ENCODE measurements at places on chromosomes 3 and 15.

DNA sequence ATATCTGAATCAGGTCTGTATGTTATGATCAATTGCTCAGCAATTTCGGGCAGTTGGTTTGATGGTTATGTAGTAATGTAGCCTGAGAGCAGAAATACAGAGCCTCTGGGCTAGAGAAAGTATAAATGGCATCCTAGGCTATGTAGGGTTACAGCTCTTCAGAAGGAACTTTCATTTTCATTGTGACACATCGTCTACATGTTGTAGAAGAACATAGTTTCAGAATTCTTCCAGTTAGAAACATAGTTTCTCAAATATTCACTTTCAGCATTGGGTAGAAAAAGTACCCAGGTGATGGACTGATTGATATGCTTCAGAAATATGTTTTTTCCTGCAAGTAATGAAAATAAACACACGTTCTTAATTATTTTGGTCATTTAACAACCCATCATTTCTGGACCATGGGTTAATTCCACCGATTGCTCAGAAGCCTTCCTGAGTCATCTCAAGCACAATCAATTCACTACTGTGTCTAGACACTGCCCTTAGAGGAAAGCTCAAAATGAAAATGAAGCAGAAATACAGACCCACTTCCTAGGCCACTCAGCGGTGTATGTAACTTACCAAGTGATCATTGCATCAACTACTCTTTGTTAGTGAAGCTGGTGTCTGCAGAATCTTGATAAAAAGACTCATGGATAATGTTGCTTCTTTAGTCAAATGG is 88.8 kb upstream of the TSEN2 start:
- no peak for DNase-seq

DNA sequence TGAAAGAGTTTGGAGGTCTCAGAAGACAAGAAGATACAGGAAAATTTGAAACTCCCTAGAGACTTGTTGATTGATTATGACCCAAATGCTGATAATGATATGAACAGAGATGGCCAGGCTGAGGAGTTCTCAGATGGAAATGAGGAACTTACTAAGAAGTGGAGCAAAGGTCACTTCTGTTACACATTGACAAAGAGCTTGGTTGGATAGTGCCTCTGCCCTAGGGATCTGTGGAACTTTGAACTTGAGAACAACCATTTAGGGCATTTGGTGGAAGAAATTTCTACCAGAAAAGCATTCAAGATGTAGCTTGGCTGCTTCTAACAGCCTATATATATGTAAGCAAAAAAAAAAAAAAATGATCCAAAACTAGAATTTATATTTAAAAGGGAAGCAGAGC is 48.9 kb upstream of the NAALADL2 start:
- DNase-seq = peak; percentile 1

GRCh38 chr15:51342227-51342999 is 958 bp downstream of the GLDN start:
- DNase-seq = no peak

GRCh38 chr15:81495780-81496467 is 121.9 kb upstream of the TMC3 start:
- DNase-seq = no peak

DNA sequence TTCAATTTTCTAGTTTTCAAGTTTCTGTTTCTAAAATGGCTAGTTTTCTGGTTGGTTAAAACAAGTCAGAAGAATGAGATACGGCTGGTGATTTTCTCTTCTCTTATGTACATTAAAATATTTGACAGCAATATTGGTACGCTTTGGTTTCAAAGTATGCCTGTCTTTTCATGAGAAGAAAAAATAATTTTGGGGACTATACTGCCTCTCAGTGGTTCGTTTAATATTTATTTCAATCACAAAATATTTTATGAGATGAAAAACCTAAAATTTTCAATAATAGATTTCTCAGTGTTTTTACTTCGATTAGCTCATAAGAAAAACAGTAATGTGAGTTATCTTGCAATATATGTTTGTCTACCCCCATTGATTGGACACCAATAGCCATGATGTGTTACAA is 72.8 kb upstream of the AADACL2 start:
- peak; percentile 46 for DNase-seq

DNA sequence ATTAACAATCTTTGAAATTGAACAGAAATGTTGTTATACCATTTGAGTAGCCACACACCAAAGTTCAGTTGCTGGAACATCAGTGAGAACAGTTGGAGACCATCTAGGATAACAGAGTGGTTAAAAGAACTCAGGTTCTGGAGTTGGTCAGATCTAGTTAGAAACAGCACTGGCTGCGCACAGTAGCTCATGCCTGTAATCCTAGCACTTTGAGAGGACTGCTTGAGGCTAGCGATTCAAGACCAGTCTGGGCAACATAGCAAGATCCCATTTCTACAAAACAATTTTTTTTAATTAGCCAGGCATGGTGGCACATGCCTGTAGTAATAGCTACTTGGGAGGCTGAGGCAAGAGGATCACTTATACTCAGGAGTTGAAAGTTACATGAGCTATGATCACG is 7.6 kb upstream of the PKM start:
- no peak for DNase-seq

DNA sequence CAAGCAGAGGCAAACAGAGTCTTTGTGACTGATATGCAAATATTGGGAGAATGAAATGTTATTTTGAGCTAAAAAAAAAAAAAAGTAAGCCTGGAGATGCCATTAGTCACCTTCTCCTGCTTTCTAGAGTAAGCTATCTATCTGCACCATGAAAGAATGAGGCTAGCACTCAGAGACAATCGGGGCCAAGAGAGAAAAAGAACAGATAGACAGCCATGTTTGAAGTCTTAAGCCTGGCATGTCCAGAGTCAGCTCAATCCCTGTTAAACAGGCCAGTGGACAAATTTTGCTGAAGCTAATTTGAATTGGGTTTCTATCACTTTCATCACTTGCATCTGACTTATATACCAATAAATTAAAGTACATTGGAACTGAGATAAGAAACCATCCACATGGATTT is 204.4 kb downstream of the SLC9A9 start:
- no peak for DNase-seq

GRCh38 chr15:27499191-27499590 is 528.2 kb downstream of the GABRG3 start:
- no peak for DNase-seq

DNA sequence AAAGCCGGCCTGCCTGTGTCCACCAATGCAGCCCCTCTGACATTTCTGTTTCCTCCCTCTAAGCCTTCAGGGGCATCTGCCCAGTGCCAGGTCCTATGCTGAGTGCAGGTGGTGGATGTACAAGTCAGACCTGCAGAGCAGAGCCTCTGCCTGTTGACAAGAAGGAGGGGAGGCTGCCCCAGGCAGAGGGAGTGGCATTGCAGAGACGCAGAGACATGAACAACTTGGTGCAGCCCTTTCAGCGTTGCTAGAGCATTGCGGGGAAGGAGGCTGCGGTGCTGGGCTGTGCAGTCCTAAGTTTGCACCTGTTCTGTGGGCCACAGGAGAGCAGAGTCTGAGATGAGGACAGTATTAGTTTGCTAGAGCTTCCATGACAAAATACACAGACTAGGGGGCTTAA is 65.2 kb downstream of the LSM3 start:
- no peak for DNase-seq

DNA sequence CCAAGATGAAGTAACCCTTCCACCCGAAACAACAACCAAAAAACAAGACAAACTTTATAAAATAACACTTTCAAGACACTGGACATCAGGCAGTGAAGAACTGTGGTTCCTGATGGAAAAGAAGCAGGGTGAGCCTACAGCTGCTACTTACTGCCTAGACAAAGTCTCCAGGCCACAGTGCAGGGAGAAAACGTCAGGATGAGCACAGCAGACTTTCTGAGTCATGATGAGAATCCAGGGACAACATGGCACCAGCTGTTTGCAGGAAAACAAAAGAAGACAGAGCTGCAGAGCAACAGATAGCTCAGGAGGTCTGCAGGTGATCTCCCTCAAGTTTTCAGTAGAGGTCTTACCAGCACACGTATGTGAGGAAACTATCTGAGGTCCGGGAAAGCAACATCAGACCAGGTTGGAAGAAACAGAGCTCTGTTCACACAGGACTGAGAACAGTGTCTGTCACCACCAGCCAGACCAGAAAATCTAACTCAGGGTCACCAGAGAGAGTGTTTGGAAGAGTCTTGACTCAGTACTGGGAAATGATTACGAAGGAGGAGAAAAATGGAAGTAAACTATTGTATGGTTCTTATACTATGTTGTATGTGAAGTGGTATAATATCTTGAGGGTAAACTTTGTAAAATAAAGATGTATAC is 108.9 kb downstream of the ANO10 start:
- DNase-seq = no peak

DNA sequence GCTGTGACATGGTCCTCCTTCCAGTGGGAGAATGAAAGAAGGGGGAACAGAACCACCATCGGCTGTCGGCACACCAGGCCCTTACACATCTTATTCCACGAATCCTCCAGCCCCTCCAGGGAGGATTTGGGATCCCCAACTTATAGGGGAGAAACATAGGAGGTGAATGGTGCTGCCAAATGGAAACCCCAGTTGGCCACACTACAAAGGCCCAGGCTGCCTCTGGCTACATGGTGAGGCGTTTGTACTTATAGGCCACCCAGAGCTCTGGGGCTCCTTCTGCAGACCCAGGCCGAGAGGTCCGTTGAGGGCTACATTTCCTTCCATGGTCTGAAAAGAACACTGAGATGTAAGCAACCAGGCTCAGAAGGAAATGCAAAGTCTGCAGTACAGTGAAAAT is 12.0 kb downstream of the AMOTL2 start:
- no peak for DNase-seq

- no peak for DNase-seq
Observed at GRCh38 chr3:167814441-167814951, 79.0 kb downstream of the SERPINI1 start.

- no peak for DNase-seq
Observed at GRCh38 chr3:31406896-31407295, 125.8 kb upstream of the STT3B start.

DNA sequence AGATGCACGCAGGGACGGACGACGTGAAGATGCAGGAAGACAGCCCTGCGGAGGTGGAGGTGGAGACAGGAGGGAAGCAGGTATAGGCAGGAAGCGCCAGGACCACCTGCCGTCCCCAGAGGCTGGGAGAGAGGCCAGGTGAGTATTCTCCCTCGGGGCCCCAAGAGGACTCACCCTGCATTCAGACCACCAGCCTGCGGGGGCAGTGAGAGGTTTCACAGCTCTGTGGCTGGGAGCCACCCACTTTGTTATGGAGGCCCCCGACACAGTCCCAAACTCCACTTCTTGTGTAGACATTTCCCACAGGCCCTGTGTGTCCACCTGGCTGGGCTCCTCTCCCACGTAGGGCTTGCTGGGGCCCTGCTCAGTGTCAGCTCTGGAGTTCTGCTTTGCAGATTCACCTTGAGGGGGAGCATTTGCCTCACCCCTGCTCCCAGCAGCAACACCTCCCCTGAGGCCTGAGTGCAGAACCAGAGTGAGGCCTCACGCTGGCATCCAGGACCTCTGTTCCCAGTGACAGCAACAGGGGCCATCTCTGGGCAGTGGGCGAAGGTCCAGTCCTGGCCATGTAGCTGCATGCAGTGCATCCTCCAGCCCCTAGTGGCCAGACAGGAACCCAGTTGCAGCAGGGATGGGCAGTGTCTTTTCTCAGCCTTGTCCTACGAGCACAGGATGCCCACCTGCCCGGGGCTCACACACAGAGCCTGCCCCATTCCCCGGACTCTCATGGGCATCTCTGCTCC is 119.4 kb upstream of the IQSEC1 start:
- no peak for DNase-seq

- DNase-seq = no peak
Observed at GRCh38 chr3:55322638-55323037, 164.5 kb downstream of the WNT5A start.

DNA sequence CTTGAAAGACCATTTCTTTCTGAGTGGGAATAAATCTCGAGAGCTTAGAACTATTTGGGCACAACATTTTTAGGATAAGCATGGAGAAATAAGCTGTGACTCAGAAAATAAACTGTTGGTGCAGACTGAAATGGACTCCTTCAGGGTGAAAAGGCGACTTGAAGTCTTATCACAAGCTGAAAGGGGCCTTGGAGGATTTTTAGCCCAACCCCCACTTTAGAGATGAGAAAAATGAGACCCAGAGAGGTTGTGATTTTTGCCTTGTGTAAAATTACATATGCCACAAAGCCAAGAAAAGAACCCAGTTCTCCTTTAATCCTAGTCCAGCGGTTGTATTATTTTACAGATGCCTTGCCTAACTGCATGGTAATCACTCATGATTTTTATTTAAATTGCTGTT is 1.5 kb downstream of the ATP1B3 start:
- DNase-seq = no peak

DNA sequence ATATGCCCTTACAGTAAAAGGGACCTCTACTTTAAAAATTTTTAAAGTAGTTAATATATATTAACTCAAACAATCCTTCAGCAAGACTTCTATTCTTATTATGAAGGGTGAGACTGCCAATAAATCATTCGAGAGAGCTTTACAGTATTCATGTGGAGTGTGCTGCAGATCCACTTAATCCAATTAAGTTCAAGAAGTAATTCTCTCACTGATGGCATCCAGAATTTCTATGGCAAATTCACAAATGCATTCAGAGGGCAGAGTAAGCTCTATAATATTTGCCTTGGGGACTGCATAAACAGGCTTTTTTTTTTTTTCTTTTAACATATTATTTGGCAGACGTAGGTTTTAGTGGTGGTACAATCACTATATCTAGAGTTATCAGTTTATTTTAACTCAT is 692.0 kb downstream of the NLGN1 start:
- no peak for DNase-seq

GRCh38 chr15:76932135-76932966 is 802 bp downstream of the RCN2 start:
- DNase-seq = peak; percentile 57

DNA sequence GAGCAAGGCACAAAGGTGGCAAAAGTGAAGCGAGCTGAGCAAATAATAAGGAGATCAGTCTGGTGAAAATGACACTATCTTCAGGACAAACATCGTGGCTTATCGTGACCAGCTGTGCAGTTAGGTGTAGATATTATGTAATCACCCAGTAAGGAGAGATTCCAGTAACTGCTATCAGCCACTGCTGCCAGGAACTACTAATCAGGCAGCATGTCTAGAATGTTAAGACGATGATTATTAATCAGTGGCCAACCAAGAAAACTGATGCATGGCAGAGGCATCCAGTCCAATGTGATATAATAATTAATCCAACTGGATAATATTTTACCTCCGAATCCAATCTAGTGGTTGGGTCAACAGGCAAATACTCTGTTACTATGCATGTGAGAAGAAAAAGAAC is 252.7 kb upstream of the ZPLD1 start:
- no peak for DNase-seq

- no peak for DNase-seq
Observed at GRCh38 chr15:70576696-70577095, 186.7 kb downstream of the UACA start.

- DNase-seq = no peak
Observed at GRCh38 chr3:58272891-58273290, 33.2 kb upstream of the RPP14 start.

DNA sequence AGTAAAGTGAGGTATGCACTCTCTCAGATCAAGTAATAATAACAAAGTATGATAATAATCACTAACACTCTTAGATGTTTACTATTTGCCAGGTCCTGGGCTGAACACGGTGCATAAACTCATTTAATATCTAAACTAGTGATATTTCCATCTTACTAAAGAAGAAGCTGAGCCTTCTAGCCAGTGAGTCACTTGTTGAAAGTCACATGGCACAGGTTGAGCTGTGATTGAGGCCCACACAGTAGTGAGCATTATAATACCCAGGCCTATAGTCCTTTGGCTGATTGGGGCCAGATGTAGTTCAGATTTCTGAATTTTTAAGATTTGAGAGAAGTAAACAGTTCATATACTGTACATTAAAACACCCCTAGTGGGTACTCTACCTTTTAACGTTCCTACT is 93.2 kb upstream of the CCDC80 start:
- no peak for DNase-seq

- DNase-seq = no peak
Observed at GRCh38 chr3:178987745-178988144, 83.9 kb downstream of the ZMAT3 start.
